ENCODE measurements at places on chromosomes 3 and 15.

DNA sequence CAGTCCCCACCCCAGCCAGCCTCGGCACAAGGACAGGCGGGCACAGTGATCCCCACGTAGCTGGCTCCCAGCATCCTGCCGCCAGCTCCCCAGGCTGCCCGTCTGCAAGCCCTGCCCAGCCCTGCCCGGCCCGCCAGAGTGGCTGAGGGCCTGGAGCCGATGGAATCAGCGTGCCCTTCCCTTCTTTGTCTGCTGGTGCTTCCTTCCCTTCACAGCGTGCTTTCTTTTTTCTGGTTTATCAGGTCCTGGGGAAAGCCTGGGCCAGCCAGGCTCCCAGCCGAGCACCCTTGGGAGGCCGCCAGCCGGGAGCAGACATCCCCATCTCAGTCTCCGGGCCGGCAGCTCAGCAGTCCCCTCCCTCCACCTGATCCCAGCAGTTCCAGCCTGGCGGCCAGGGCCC is 54.7 kb upstream of the SMAD6 start:
- no peak for DNase-seq

- DNase-seq = peak; percentile 59
Measured at GRCh38 chr3:56157693-56158362, 310.4 kb downstream of the ERC2 start.

GRCh38 chr3:37666618-37667017 is 195.1 kb upstream of the CTDSPL start:
- no peak for DNase-seq

- no peak for DNase-seq
Measured at GRCh38 chr15:68769702-68770101, 51.0 kb downstream of the ANP32A start.

GRCh38 chr15:95799286-95800200 is 531.0 kb upstream of the NR2F2 start:
- DNase-seq = peak; percentile 62

- DNase-seq = no peak
Measured at GRCh38 chr15:64624242-64624641, 151.1 kb downstream of the RBPMS2 start.

DNA sequence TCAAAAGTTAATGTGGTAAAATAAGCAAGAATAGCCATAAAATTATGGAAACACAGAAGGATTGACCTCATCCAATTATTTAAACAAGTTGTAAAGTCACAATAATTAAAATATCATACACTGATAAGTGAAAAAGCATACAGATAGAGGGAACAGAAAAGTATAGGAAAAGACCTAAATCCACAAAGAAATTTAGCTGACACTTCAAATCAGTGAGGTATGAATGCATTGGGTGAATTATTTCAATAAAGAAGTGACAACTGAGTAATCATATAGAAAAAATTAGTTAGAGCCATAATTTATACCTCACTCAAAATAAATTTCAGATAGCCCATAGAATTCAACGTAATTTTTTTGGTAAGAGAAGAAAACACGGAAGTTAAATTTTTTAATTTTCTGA is 25.1 kb downstream of the TFDP2 start:
- no peak for DNase-seq

DNA sequence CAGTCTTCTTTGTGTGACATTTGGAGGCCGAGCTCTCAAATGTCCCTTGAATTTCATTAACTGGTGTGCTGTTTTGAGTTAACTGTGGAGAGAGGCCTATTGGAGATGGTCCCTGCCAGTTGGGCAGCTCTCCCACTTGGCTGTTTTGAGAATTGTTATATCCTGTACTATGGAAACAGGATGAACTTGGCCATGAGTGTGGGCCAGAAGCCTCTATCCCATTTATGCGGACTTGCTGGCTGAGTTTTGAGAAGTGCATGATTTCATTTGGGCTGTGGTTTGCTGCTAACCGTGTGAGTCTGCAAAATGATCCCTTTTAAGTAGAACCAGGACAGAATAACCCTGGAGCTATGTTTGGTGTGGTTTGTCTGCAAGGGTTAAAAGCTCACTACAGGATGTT is 366.0 kb downstream of the PTPRG start:
- DNase-seq = peak; percentile 81

DNA sequence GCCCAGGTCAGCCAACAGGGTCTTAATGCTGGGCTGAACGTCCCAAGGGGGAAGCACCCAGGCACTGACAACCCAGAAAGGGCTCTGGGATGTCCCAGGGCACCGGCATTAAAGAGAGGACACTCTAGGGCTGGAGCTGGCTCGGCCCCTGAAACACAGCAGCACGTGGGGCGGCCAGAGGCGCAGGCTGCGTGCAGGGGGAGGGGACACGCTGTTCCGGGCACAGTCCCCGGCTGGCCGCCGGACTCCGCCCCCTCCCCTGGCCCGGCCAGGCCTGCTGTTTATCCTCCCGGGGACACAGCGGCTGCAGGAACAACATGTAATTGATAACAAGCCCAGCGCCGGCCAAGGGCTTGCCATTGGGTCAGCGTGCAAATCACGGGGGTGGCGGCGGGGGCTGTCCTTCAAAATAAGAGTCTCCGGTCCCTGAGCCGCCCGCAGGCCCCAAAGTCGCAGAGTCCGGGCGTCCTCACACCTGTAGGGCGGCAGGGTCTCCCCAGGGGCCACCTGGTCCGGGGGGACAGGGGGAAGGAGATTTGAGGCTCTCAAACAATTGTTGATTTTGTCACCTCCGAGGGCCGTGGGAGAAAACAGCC is 1.3 kb downstream of the KLF15 start:
- no peak for DNase-seq

DNA sequence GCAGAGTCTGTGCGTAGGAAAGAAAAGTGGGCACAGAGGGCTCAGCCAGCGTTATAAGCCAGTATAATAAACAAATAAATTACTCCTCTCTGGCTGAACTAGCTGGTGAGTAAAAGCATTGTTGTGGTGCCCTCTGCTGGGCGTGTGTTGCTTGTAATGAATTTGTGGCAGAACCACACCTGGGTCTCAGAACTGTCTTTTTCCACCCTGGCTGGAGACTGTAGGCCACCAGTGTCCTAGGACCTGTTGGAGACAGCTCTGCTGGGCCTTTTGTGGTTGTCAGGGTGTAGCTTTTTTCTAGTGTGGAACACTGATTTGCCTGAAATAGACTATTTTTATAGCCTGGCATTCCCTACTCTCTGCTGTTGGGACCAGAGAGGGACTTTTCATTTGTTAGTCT is 130.5 kb upstream of the EIF1B start:
- DNase-seq = peak; percentile 4

DNA sequence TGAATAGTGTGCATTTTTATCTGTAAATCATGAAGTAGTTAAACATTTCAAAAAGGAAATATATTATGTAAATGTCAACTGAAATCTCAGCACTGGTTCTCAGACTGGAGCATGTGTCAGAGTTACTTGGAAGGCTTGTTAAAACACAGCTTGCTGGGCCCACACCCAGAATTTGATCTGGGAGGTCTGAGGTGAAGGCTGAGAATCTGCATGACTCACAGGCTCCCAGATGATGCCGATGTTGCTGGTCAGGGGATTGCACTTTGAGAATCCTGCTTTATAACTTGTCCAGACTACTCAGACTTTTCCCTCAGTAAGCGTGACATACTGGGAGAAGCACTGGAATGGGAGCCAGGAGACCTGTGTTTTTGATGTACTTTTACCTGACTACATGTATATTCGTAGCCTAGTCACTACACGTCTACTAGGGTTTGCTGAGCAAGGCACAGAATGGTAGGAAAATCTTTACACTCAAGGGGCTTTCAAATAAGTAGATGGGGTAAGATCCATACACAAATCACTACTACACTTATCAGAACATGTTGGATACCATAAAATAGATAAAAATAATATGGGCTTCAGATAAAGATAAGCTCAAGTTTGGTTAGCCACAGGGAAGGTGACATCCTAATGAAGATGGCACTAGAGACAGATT is 77.1 kb upstream of the MEX3B start:
- peak; percentile 95 for DNase-seq

- DNase-seq = no peak
Measured at GRCh38 chr15:27538325-27538724, 560.8 kb downstream of the OCA2 start.

GRCh38 chr3:37443363-37444035 is 269.1 kb upstream of the LRRFIP2 start:
- no peak for DNase-seq

- no peak for DNase-seq
Measured at GRCh38 chr3:156788846-156789245, 37.3 kb upstream of the LEKR1 start.

- DNase-seq = peak; percentile 84
Measured at GRCh38 chr3:160473978-160474377, 24.4 kb upstream of the TRIM59 start.

DNA sequence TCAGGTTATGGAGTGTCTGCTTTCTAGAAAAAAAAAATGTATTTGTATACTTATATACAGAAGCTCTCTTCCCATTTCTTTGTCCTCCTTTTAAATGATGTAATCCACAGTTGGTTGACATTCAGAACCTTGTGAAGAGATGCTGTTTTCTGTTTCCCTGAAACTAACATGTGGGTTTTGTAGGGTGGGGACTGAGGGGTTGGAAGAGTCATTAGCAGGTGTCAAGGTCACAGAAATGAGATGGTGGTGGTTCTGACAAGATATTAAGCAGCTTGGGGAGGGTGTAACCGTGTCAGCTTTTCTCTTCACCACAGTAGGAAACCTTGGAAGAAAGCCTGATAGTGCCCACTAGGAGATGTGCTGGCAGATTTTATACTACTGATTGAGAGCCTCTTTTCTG is 2.4 kb downstream of the RASA2 start:
- no peak for DNase-seq

Data from BJ (cell line).